ENCODE measurements at places on chromosomes 5 and 9.

DNA sequence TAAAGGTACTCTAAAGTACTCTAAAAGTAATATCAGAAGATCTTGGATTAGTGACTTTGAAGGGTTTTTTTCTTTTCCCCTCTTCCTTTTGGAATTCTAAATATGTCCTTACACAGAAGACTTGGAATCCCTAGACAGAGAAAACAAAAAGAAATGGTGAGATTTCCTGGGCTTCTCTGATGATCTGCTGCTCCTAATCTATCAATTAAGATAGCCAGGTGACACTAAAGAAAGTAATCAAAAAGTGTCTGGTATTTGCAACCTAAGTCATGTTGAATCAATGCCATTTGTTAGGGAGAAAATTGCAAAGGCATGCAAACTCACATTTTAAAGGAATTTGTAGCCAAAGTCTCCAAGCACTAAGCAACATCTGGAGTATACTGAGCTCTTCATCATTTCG lies 29.5 kb upstream of the MYO10 start:
- no peak for DNase-seq

GRCh38 chr5:74765201-74765600 lies 1.7 kb downstream of the GFM2 start:
- DNase-seq, result no peak

DNA sequence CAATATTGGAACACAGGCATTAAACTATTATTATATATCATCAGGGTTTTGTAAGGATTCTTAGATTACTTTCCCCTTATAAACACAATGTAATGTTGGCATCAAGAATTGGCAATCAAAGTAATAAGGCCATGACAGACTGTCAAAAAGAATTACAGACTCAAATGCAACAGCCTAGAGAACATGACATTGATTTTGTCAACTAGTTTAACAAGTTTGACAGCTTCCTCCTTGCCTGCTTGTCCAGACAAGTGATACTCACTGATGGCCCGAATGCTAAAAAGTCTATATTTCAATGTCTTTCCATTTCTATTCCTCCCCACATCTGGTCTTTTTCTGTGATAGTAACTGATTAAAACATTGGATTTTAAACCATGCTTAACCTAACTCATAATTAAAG lies 6.4 kb upstream of the ANKRD31 start:
- no peak for DNase-seq

- peak; percentile 65 for DNase-seq
Measured at GRCh38 chr5:143233031-143233430, 170.5 kb downstream of the NR3C1 start.

DNA sequence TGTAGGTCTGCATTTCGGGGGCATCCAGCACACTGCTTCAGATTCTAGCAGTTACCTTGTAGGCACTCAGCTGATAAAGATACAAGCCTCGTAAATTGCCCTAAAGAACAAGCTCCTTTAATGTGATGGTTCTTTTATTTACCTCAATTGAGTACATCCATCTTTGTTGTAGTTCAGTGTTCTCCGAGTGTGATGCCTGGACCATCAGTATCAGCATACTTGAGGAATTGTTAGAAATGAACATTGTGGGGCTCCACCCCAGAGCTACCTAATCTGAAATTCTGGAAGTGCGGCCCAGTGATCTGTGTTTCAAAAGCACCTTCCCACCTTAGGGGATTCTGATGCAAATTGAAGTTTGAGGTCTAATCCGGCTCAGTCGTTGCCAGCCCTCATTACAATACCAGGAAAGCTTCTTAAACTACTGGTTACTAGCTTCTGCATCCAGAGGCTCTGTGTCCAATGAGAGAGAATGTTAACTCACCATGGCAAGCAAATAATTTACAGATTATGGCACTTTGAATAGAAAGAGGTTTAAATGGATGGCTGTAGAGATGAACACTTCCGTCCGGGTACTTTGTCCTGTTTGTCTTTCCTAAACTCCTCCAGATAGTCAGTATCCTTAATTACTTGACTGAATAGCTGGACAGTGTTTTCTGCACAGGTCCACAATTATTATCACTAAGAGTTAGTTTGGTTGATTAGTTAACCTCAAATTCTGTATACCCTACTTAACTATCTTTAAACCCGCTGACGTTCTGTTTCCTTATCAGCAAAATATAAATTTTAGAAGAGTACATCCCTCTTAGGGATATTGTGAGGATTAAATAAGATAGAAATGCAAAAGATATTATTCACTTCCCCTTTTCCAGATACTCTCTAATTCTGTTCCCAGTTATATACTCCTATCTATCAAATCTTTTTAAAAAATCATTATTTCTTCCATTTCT lies 47.9 kb downstream of the RAI14 start:
- DNase-seq, result no peak

All from AG09319 (cell line).